ENCODE measurements at places on chromosomes 1 and 21. TPM values are rescaled to one million over a fixed set of nuclear protein-coding genes. Genes with fewer than 3 reads are reported as not detected.

The PER3 gene
- total RNA-seq: 17.8 TPM

The RPE65 gene
- total RNA-seq: 4.0 TPM

The IL12RB2 gene
- total RNA-seq: 2.5 TPM

The S100A1 gene
- total RNA-seq: 10.2 TPM

DNA sequence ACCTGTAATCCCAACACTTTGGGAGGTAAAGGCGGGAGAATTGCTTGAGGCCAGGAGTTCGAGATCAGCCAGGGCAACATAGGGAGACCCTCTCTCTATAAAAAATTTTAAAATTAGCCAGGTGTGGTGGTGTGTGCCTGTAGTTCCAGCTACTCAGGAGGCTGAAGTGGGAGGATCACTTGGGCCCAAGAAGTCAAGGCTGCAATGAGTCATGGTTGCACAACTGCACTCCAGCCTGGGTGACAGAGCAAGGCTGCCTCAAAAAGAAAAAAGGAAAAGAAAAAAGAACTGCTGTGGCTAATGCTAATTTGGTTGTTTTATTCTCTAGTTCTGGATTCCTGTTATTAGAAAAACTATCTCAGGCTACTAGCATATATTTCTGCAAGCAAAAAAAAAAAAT, 29.8 kb downstream of the DBT start:
- peaks cover 8% of the 10 kb centered on the region for H3K36me3 ChIP-seq
- H3K27ac ChIP-seq: no peak overlapping the region
- H3K4me3 ChIP-seq: no peak overlapping the region
- no peak for DNase-seq
- H3K4me1 ChIP-seq: no peaks in the 10 kb centered on the region

DNA sequence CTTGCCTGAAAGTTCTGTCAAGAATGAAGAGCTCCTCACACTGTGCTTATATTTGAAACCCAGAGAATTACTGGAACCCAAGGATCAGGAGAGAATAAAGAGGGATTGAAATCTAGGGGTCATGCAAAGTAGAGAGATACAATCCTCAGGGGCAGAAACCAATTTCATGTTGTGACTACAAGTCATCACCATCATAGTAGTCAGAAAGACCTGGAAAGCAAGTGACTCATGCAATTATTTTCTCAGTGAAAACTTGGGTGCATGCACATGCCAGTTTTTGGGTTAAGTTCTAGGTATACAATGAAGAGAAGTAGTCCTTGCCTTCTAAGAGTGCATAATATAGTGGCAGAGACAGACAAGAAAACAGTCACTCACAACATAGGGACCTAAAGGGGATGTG, 210.0 kb downstream of the ZC3H11B start:
- no peak overlapping the region for H3K27ac ChIP-seq
- H3K4me1 ChIP-seq: no peaks in the 10 kb centered on the region
- DNase-seq: no peak
- H3K27me3 ChIP-seq: no peaks in the 10 kb centered on the region

- peaks cover 21% of the 10 kb centered on the region for H3K36me3 ChIP-seq
- no peak for DNase-seq
- H3K27ac ChIP-seq: no peak overlapping the region
- H3K4me3 ChIP-seq: no peak overlapping the region
- no peaks in the 10 kb centered on the region for H3K27me3 ChIP-seq
Observed at GRCh38 chr1:44236490-44237272, 23.4 kb downstream of the DMAP1 start.

DNA sequence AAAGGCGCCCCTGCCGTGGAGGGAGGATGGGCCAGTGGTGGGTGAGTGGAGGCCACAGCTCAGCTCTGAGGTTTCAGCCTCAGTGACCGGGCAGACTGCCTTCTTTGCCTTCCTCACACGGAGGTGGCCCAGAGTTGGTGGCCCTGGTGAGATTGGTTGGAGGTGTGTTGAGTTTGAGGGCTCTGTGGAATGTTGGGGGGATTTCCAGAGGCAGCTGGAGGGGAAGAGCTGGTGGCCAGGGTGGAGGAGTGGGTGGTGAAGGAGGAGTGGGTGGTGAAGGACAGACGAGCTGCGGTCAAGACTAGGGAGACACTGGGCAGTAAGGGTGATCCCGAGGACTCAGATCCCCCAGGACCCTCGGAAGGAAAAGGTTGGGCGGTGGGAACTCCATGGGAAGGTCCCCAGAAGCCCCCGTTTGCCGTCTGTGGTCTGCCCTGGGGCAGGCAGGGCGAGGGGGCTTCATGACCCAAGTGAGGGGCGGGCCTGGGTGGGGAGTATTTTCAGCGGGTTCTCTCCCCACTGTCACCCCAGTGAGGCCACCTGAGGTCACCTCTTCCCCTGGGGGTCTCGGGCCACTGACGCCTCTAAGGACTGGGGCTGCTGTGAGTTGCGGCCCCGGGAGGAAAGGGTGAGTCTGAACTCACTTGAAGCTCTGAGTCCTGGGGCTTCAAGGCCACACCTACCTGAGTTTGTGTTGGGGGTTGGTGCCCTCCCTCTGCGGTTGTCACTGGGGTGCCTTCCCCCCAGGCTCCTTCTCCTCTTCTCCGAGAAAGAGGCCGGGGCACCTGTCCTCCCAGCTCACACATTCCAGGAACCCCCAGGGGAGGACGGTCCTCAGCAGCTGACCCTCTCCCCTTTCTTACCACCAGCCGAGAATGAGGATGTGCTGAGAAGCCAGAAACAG, 22.7 kb upstream of the PIK3CD start:
- peaks cover 13% of the 10 kb centered on the region for H3K4me1 ChIP-seq
- no peak for DNase-seq
- H3K27me3 ChIP-seq: no peaks in the 10 kb centered on the region
- no peaks in the 10 kb centered on the region for H3K36me3 ChIP-seq
- no peak overlapping the region for H3K4me3 ChIP-seq

DNA sequence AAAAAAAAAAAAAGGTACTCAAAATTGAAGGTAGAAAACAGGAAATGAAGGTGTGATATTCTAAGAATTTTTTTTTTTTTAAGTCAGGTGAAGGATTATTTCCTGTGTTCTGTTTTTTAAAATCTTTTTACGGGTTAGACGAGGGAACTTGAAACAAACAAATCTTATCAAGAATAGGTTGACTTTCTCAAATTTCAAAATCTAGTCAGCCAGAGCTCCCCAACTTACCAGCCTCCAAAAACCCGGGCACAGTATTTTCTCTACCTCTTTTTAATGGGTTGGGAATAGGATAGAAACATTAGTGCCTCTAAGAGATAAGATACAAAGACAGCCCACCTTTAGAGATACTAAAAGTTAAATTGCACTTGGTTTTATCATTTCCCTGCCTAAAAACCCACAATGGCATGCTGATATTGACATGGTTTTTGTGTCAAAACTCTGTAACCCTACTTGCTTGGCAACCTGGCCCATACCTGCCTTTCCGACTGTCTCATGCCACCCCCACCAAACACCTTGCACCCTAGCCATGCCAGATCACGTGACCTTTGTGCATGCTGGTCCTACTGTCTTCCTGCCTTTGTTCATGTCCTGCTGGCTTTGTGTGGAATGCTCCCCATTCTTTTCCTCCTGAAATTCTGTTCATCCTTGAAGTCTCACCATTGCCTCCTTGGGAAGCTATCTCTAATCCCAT, 4.2 kb downstream of the RCAN3 start:
- no peak for DNase-seq
- no peaks in the 10 kb centered on the region for H3K36me3 ChIP-seq
- no peak overlapping the region for H3K4me3 ChIP-seq
- no peak overlapping the region for H3K27ac ChIP-seq
- H3K27me3 ChIP-seq: peaks cover 25% of the 10 kb centered on the region

- no peaks in the 10 kb centered on the region for H3K27me3 ChIP-seq
- H3K4me3 ChIP-seq: no peak overlapping the region
- no peak overlapping the region for H3K27ac ChIP-seq
- no peaks in the 10 kb centered on the region for H3K4me1 ChIP-seq
- peaks cover 3% of the 10 kb centered on the region for H3K36me3 ChIP-seq
- DNase-seq: no peak
Observed at GRCh38 chr1:51719146-51719545, 102.3 kb downstream of the OSBPL9 start.

GRCh38 chr1:154081386-154082126, 73.3 kb downstream of the NUP210L start:
- H3K4me3 ChIP-seq: no peak overlapping the region
- H3K36me3 ChIP-seq: no peaks in the 10 kb centered on the region
- H3K27ac ChIP-seq: no peak overlapping the region
- no peaks in the 10 kb centered on the region for H3K4me1 ChIP-seq

- H3K27me3 ChIP-seq: no peaks in the 10 kb centered on the region
- no peak overlapping the region for H3K4me3 ChIP-seq
- DNase-seq: no peak
- peaks cover 47% of the 10 kb centered on the region for H3K4me1 ChIP-seq
- peaks cover 33% of the 10 kb centered on the region for H3K36me3 ChIP-seq
Observed at GRCh38 chr1:3097861-3098260, 28.9 kb downstream of the PRDM16 start.

DNA sequence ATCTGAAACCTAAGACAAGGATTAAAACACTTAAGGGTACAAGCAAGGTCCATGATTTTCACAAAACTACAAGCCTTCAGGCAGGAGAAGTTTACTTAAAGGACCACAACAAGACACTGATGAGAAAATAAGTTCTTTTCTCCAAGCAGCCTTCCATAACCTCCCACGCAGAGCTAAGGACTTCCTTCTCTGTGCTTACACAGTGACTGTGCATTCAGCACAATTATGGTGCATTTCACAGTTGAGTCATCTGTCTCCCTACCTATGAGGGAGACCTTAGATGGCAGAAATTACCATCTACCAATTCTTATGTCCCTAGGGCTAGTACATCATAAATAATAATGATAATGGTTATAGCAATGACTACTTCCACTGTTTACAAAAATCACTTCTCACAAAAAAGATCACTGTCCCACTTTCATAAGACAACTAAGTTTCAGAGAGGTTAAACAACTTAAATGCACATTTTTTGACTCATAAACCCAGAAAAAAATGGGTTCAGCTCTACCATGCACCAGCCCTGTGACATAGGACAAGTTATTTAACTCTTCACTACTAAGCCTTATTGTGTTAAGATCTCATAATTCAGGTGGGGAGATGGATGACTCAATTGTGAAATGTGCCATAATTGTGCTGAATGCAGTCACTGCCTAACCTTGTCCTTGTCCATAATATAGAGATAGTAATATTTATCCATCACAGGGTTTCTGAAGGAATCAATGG, 45.3 kb downstream of the TARBP1 start:
- H3K27me3 ChIP-seq: no peaks in the 10 kb centered on the region
- H3K4me1 ChIP-seq: no peaks in the 10 kb centered on the region
- H3K27ac ChIP-seq: no peak overlapping the region
- DNase-seq: no peak
- H3K4me3 ChIP-seq: no peak overlapping the region
- H3K36me3 ChIP-seq: peaks cover 22% of the 10 kb centered on the region

DNA sequence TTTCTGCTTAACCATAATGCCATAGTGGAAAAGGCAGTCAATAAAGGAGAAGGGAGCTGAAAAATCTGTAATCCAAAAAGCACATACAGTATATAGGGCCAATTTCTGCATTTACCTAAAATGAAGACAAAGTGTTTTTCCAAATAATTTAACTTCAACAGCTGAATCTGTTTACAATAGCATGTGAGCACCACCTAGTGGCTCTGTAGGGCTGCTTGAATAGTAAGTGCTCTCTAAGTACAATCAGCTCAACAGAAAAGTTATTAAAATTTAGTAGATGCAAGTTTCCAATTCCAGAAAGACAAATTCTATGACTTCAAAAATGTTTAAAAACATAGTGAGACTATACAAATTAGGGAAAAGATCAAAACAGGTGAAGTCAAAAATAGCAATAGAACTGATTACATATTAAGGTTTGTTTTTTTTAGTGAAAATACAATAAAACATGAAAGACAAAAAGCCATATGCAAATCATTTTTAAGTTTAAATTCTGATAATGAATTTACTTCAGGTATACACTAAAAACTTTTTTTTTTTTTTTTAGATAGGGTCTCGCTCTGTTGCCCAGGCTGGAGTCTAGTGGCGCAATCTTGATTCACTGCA, 220.0 kb downstream of the SETD4 start:
- no peak overlapping the region for H3K4me3 ChIP-seq
- H3K27ac ChIP-seq: no peak overlapping the region
- no peaks in the 10 kb centered on the region for H3K36me3 ChIP-seq
- H3K27me3 ChIP-seq: no peaks in the 10 kb centered on the region
- no peaks in the 10 kb centered on the region for H3K4me1 ChIP-seq

DNA sequence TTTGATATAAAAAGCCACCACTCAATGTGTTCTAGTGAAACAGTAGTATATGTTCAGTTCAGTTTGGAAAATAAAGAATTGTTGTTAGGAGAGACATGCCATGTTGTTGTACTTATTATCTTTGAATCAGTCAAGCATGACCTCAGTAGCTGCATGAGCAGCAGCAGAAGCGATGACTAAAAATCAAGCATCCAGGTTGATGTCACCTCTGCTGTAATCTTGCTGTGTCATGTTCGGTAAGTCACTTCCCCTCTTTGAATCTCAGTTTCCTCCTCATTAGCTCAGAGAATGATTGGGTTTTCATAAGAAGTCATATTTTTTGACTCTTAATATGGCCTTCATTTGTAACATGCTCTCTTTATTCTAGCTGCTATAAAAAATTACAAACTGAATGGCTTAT, 428.4 kb upstream of the B3GALT2 start:
- no peaks in the 10 kb centered on the region for H3K4me1 ChIP-seq
- no peaks in the 10 kb centered on the region for H3K27me3 ChIP-seq
- no peak for DNase-seq
- no peak overlapping the region for H3K27ac ChIP-seq
- no peak overlapping the region for H3K4me3 ChIP-seq

DNA sequence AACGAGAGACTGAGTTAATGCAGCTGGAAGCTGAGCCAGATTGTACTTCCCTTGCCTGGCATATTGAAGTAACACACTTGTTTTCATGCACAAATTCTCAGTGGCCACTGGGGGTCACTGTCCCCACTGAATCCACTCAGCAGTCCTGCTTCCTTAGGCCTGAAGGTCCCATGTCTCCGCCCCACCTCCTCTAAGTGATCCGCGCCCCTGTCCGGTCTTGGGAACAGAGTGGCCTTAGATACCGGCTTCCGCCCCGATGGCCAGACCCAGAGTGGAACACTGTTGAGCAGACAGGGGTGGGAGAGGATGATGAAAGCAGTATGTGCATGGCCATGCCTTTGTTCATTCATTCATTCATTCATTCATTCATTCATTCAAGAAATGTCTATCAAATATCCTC, 34.8 kb downstream of the CHAF1B start:
- H3K4me3 ChIP-seq: no peak overlapping the region
- no peaks in the 10 kb centered on the region for H3K27me3 ChIP-seq
- DNase-seq: peak; percentile 91
- H3K4me1 ChIP-seq: peaks cover 3% of the 10 kb centered on the region
- no peak overlapping the region for H3K27ac ChIP-seq

- no peaks in the 10 kb centered on the region for H3K27me3 ChIP-seq
- H3K4me3 ChIP-seq: no peak overlapping the region
- peaks cover 17% of the 10 kb centered on the region for H3K36me3 ChIP-seq
Observed at GRCh38 chr1:7646981-7647901, 123.9 kb upstream of the VAMP3 start.

- H3K4me1 ChIP-seq: peaks cover 7% of the 10 kb centered on the region
- H3K27me3 ChIP-seq: no peaks in the 10 kb centered on the region
- DNase-seq: no peak
- no peak overlapping the region for H3K4me3 ChIP-seq
- no peak overlapping the region for H3K27ac ChIP-seq
- no peaks in the 10 kb centered on the region for H3K36me3 ChIP-seq
Observed at GRCh38 chr1:43225168-43225567, 44.6 kb upstream of the TMEM125 start.
